ENCODE measurements at places on chromosomes 16 and 17.

DNA sequence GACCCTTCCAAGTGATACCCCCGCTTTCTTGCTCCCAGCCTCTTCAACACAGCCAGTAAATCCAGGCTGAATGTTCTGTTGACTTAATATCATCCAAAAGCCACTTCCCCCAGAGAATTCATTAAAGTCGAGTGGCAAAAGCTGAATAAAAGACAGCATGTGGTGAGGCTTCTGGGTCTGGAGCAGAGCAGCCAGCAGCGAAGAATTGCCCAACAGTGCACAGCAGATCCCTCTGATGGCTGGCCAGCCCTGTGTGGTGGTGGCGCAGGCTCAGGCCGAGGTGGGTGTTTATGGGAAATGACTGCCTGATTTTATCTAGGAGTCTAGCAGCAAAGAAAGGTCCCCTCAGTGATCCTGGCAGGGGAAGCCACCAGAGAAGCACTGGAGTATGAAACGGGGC lies 30.3 kb upstream of the RCVRN start:
- no peak for DNase-seq

DNA sequence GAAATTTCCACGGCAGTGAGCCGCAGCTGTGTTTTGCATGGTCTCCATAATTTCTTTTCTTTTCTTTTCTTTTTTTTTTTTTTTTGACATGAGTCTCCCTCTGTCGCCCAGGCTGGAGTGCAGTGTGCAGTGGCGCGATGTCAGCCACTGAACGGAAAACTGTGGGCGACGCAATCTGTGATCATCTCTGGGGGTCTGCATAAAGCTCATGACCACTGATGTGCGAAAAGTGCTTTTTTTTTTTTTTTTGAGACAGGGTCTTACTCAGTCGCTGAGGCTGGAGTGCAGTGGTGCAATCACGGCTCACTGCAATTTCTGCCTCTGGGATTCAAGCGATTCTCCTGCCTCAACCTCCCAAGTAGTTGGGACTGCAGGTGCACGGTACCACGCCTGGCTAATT lies 117.6 kb downstream of the ABCC6 start:
- DNase-seq = no peak

DNA sequence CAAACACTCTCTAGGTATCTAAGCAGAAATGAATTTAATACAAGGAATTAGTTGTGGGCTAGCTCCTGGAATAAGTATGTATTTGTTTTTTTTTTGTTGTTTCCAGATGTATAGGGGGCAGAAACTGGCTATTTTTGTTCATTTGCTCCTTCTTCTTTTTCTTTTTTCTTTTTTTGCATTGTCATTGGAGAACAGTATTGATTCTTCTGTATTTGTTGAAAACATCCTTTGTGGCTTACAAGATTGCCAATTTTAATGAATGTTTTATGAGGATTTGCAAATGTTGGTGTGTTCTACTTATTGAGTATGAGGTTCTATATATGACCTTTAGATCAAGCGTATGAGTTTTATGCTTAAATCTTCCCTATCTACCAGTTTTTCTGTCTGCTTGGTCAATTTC lies 5.6 kb upstream of the PCTP start:
- no peak for DNase-seq

- no peak for DNase-seq
Measured at GRCh38 chr16:9868606-9869149, 313.6 kb downstream of the GRIN2A start.

GRCh38 chr16:57614944-57615343 lies 13.5 kb upstream of the ADGRG1 start:
- DNase-seq = no peak

DNA sequence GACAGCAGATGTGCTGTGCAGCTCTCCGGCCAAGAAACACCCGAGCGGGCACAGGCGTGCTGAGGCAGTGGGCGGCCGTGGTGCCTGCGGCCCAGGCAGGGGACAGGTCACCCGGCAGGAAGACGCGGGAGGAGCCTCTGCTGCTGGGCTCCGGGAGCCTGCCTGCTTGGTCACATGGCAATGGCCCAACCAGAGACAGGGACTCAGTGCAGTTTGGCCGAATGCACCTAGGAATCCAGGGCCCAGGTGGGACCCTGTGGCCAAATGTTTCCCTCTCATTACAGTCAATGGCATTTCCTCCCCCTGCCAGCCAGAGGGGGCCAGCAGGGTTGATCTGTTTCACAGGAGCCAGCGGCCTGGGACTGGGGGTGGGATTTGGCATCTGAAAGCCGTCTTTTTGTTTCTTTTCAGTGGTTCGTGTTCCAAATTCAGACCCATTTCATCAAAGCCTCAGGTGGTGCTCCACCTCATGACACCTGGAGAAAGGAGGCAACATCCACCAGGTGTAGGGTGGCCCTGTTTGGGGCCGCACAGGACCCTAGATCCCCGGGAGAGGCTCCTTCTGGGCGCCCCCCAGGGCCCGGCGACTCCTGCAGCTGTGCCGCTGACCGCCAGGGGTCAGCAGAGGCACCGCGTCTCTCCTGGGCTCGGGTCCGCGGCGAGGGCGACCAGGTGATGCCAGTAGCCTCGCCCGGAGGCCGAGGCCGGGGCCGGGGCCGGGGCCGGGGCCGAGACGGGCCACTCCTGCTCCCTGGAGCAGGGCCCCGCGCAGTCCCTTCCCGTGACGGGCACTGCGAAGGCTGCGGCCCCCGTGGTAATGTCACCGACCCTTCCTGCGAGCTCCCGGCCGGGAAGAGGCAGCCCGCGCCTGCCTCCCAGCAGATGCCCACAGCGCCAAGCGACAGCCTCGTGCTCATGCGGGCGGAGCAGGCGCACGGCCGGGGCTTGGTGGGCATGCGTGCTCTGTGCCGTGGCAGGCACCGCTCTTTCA lies 118.5 kb downstream of the C16orf78 start:
- DNase-seq = no peak

DNA sequence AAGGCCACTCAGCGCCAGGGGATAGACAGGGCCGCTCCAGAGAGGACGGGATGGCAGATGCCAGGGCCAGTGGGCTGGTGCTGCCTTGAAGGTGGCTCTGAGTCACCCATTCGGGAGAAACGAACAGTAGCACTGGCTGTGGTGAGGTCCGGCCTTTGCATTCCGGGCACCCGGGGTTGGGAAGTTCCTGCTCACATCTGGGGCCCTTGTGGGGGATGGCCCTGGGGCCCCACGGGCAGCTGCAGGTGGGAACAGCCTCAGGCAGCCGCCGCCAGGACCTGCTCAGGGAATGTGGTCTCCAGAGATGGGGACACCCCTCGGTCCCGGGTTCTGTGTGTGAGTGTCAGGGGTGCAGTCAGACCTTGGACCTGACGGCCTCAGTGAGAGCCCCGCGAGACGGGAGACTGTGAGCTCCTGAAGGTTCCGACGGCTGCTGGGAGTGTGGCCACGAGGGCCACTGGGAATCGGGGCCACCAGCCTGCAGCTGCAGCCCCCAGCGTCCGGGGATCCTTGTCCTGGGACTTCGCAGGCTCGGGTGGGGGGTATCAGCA lies 1.4 kb downstream of the CBFA2T3 start:
- no peak for DNase-seq

GRCh38 chr17:72467841-72468653 lies 347.2 kb downstream of the SOX9 start:
- DNase-seq = no peak

Measured in NCI-H1436 (cell line).